ENCODE measurements at places on chromosomes 12 and 14. TPM values are rescaled to one million over a fixed set of nuclear protein-coding genes. Genes with fewer than 3 reads are reported as not detected.

GRCh38 chr14:41506552-41506951, 100.1 kb upstream of the LRFN5 start:
- no peak for DNase-seq

DNA sequence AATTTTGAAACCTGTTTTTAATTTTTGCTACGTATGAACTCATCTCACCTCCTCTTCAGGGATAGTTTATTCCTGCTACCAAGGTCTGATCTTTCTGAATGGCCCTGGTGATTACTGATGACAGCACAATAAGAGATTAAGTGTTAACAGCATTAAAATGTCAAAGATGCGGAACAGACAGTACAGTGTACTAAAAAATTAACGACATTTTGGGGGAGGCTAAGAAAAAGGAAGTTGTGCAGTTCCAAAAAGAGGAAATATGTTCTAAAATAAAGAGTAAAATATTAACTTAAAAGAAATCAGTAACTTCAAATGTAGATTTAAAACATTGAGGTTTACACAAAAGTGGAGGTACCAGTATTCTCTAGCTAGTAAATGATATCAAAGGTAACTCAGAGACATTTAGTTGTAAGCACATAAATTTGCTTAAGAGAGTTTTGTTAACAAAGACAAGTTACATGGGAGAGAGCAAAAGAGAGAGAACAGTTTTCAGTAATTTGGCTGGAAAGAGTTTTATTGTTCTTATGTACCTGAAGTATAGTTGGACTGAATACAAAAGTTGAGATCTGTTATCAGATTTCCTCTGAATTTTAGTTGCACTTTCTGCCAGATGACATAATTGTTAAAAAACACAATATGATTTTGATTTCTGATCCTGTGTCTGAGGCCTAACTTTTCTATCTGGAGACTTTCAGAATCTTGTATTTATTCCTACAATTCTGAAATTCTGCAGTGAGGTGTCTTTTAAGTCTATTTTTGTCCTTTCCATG, 4.2 kb upstream of the CLECL1 start:
- DNase-seq, result no peak

GRCh38 chr12:108633534-108634248, at the start of gene SELPLG:
Gene SELPLG (minus strand): TSS chr12:108633894. CDS start chr12:108624307, 9,587 bp downstream.
- peak; percentile 59 for DNase-seq

DNA sequence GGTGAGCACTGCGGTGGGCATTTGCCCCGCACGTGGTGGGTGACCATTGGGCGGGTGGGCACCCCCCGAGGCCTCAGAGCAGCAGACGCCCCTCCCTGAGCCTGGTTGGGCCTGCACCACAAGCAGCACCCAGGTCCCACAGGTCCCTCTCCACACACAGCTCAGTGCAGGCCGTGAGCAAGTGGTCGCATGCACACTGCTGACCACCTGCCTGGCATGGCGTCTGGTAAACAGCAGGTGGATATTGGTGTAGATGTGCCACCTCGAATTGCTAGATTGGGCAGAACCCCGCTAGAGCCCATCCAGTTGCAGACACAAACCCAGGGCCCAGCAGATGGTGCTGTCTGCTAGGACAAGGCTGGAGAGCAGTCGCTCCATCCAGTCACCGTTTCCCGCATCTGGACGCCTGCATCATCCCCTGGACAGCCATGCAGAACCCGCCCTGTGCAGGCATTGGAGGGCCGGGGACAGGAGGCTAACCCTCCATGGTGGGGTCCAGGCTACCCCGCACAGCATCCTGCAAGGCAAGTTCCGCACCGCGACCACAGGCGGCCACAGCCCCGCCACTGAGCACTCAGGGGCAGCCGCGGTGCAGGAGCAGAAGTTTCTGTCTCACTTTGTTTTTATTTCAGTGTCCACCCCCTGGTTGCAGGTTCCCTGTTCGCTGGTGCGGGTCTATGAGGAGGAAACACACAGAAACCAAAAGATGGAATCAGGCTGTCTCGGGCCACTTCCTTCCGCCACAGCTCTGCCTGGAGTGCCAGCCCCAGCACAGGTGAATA, 45.6 kb upstream of the RIMBP2 start:
- DNase-seq, result peak; percentile 36

DNA sequence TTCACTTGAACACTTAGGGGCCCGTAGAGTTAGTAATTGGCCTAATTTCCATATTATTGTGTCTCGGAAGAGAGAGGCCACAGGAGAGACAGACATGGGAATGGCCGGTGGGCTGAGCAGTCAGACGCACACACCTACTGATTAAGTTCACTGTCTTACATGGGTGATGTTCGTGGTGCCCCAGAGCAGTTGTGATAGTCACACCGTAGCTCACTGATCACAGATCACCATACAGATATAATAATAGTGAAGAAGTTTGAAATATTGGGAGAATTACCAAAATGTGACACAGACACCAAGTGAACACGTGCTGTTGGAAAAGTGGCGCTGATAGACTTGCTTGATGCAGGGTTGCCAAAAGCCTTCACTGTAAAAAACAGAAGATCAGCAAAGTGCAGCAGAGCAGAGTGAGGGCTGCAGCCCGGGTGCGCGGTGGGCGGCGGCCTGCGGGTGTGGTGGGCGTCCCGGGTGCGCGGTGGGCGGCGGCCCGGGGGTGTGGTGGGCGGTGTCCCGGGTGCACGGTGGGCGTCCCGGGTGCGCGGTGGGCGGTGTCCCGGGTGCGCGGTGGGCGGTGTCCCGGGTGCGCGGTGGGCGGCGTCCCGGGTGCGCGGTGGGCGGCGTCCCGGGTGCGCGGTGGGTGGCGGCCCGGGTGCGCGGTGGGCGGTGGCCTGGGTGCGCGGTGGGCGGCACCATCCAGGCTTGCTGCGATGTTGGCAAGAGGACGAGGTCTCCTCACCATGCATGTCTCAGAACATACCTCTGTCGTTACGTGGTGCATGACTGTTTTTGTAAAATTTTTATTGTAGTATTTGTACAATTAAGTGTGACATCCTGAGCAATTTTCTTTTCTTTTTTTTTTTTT, 34.3 kb upstream of the TEX22 start:
- DNase-seq, result peak; percentile 58

DNA sequence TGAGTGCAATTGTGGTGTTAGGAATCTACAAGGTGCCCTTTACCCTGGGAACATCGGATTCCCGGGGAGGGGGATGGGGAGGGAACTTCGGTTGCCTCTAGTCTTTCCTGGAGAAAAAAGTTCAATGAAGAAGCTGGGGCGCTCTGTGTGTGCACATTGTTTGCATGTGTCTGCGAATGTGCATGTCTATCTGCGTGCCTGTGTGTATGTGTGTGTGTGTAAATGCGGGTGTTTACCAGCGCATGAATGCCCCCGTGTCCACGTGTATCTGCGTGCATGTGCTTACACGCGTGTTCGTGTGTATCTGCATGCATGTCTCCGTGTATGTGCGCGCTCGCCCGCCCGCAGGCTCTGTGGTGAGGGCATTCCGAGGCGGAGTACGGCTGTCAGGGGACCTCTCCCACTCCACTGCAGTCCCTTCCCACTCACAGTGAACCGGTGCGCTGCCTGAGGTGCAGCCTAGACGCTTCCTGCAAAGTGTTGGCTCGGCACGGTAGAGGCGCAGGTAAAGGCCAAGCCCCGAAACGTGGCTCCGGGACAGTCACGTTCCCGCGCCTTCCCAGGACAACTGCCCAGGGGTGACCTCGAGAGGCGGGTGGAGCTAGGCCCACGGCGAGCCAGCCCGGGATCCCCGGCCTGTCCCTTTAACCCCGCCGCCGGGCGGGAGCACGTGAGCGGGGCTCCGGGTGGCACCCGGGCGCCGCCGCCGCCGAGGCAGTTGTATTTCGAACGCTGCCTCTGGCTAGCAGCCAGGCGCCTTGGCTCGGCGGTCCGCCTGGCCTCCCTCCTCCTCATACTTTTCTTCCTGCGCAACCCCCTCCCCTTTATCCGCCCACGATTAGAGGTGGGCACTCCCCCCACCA, 539 bp upstream of the HMGA2 start:
- peak; percentile 77 for DNase-seq

DNA sequence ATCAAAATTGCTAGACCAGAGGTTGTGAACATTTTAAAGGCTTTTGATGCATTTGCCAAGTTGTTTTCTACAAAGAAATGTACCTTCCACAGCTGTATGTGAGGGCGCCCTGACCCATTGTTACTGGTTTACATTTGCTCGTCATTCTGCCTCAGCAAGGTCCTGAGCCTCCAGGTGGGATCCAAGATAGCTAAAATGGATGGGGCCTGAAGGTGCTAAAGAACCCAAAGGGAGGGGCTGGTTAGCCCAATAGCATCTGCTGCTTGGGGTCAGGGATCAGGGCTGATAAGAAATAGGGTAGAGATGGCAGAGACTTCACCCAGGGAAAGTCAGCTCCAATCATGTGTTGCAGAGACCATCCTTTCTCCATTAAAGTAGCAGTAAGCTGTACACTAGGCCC, 43.1 kb downstream of the GALNT16 start:
- no peak for DNase-seq

- no peak for DNase-seq
Measured at GRCh38 chr12:65643595-65644386, 180.5 kb upstream of the HMGA2 start.

GRCh38 chr12:45490232-45490881, 239.1 kb upstream of the ARID2 start:
- no peak for DNase-seq

DNA sequence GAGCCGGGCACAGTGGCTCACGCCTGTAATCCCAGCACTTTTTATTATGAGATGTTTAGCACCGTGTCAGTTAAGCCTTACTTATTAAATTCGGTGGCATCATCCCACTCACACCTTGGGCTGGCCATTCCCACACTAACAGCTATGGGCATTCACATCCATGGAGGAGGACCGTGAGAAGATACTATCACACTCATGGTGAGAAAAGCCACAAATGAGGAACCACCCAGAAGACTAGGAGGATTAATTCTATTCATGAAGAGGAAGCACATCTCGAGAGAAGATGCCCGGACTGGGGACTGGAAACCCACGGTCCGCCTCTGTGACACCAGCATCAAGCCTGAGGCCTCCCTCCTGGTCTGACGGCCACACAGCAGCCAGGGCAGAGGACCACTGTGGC, 4.9 kb downstream of the CDC42BPB start:
- no peak for DNase-seq

DNA sequence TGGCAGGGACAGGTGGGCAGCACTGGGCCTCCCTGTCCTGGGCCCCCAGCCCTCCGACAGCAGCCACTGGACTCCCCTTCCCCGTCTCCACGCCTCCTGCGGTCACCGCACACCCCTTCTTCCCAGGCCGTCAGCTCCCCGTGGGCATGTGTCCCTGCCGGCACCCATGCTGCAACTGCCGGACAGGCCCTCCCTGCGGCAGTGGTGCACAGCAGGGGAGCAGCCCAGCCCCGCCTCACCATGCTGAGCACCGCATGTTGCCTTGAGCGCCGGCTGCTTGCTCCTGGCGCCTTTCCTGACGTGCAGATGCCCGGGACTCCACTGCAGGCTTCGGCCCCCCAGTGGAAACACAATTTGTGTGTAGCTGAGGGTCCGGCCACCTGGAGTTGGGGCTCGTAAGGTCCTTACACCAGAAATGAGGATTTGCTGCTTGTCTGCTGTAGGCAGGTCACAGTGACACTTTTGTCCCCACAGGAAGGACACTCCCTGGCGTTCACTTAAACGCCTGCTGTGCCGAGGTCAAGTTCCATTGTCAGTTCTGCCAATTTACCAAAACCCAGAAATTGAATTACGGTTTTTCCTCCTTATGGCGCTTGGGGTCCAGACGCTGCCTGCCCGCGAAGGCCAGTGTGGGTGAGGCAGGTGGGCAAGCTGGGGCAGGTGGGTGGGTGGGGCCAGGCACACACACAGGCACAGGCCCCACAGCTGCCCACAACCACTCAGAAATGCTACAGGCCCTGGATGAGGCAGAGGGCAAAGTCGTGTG, 28.2 kb upstream of the MMP17 start:
- DNase-seq, result no peak

GRCh38 chr12:13049816-13050215, 5.6 kb downstream of the FAM234B start:
- DNase-seq, result no peak

GRCh38 chr12:12774791-12775190, 10.7 kb upstream of the APOLD1 start:
- DNase-seq, result no peak

DNA sequence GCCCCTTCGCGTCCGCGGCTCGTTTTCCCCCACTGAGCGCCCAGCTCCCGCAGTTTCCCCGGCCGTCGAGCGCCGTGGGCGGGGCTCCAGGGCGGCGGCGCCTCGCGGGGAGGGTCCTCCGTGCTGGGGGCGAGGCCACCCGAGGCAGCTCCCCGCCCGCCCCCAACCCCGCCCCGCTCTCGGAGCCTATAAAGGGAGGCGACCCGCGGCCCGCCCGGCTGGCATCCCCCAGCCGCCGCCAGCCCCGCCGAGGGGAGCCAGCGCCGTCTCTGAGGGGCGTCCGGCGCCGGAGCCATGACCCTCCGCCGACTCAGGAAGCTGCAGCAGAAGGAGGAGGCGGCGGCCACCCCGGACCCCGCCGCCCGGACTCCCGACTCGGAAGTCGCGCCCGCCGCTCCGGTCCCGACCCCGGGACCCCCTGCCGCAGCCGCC, at the start of gene TAMALIN:
TAMALIN (plus strand) TSS at position 221 of the 432 bp plus-strand sequence; CDS start at position 295, 74 bp downstream.
- DNase-seq, result peak; percentile 66

GRCh38 chr14:61034416-61035120, 53.5 kb downstream of the SLC38A6 start:
- DNase-seq, result no peak

DNA sequence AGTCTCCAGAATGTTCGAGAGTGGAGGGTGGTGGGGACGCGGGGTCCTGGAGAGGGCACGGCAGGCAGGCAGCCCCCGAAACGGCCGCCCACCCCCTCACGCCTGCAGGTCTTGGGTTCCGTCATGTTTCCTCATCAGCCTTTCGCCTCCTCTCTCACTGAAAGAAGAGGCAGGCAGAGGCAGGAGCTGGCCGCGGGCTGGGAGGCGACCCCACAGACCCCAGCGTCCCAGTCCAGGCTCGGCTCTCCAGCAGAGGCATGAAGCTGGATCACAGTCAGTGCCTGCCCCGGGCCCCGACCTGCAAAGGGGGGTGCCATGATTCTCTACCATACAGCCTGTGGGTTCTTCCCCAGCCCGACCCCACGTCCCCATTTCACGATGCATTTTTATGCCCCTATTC, 13.4 kb downstream of the GALNT9 start:
- no peak for DNase-seq

DNA sequence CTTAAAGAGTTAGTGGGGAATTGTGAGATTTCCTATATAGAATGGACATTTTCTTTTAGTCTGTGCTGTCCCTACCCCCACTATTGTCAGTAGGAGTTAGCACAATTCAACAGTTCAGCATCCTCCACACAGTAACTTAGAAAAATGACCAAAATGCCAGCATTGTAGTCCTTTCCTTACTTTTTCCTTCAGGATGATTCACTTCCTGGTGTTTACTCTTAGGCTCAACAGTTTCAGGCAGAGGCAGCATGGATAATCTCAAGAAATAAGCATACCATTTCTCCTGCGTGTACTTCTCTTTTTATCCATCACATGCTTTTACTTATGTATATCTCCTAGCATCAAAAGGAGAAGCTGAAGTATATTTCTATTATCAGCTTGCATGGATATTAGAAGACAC, 683.4 kb downstream of the SLC16A7 start:
- no peak for DNase-seq

RDH5 gene
- polyA plus RNA-seq, result 69.0 TPM

KCNA1 gene
- 0.07 TPM for polyA plus RNA-seq

BMAL2 gene
- 5.6 TPM for polyA plus RNA-seq

CARMIL3 gene
- 1.4 TPM for polyA plus RNA-seq

RIPK3 gene
- polyA plus RNA-seq, result 17.7 TPM

DBX2 gene
- polyA plus RNA-seq, result not detected

CCDC175 gene
- 2.8 TPM for polyA plus RNA-seq

IL26 gene
- not detected for polyA plus RNA-seq

PTGER2 gene
- polyA plus RNA-seq, result 5.1 TPM

GPRC5D gene
- not detected for polyA plus RNA-seq

KITLG gene
- 8.1 TPM for polyA plus RNA-seq

PRR4 gene
- polyA plus RNA-seq, result 4.5 TPM
